Right renal cortex interstitium (tissue), 3 donors: ENCODE measurements at places on chromosomes 6 and 20. TPM values are rescaled to one million over a fixed set of nuclear protein-coding genes. Genes with fewer than 3 reads are reported as not detected.

HLA-DPA1 gene
- 40.5 TPM for polyA plus RNA-seq

HLA-DOA gene
- 5.2 TPM for polyA plus RNA-seq

PRPH2 gene
- polyA plus RNA-seq: 1.8 TPM

BPI gene
- polyA plus RNA-seq: not detected

IL20RA gene
- 1.7 TPM for polyA plus RNA-seq

MC3R gene
- not detected for polyA plus RNA-seq

ZFP64 gene
- 21.1 TPM for polyA plus RNA-seq

STX11 gene
- 0.97 TPM for polyA plus RNA-seq

RIPPLY2 gene
- 0.10 TPM for polyA plus RNA-seq

OPRM1 gene
- not detected for polyA plus RNA-seq

ACTL10 gene
- polyA plus RNA-seq: 0.29 TPM

PDE10A gene
- 20.4 TPM for polyA plus RNA-seq

SALL4 gene
- polyA plus RNA-seq: 4.8 TPM

PARD6B gene
- polyA plus RNA-seq: 24.4 TPM

THBS2 gene
- polyA plus RNA-seq: 12.2 TPM

CAGE1 gene
- not detected for polyA plus RNA-seq

PNPLA1 gene
- polyA plus RNA-seq: 2.1 TPM

APOM gene
- 131 TPM for polyA plus RNA-seq

E2F1 gene
- 11.4 TPM for polyA plus RNA-seq

EDN3 gene
- polyA plus RNA-seq: 4.4 TPM

CYP21A2 gene
- 1.3 TPM for polyA plus RNA-seq

TAGAP gene
- polyA plus RNA-seq: 0.92 TPM

SNX21 gene
- 10.3 TPM for polyA plus RNA-seq

GRIK2 gene
- polyA plus RNA-seq: 12.6 TPM

ADGRF4 gene
- polyA plus RNA-seq: 0.13 TPM

TULP1 gene
- polyA plus RNA-seq: 1.3 TPM

SPINT3 gene
- not detected for polyA plus RNA-seq

BEND3 gene
- 8.5 TPM for polyA plus RNA-seq

POU5F1 gene
- polyA plus RNA-seq: 2.5 TPM

HLA-DRB5 gene
- 11.1 TPM for polyA plus RNA-seq

SCGN gene
- polyA plus RNA-seq: 0.55 TPM

GGT7 gene
- 16.6 TPM for polyA plus RNA-seq

FOXA2 gene
- polyA plus RNA-seq: 0.06 TPM

DSP gene
- polyA plus RNA-seq: 88.6 TPM

COL12A1 gene
- polyA plus RNA-seq: 65.5 TPM

SLC44A4 gene
- 45.8 TPM for polyA plus RNA-seq

NNAT gene
- polyA plus RNA-seq: 100 TPM

ELOVL2 gene
- polyA plus RNA-seq: 8.5 TPM

LAMA4 gene
- polyA plus RNA-seq: 78.7 TPM

TFAP2D gene
- not detected for polyA plus RNA-seq

RSPO4 gene
- polyA plus RNA-seq: 1.1 TPM

EPPIN gene
- 0.10 TPM for polyA plus RNA-seq

EHMT2 gene
- 74.0 TPM for polyA plus RNA-seq
